ENCODE measurements at places on chromosomes 5 and 9. TPM values are rescaled to one million over a fixed set of nuclear protein-coding genes. Genes with fewer than 3 reads are reported as not detected.

- peaks cover 8% of the 10 kb centered on the region for H3K4me1 ChIP-seq
- no peaks in the 10 kb centered on the region for H3K36me3 ChIP-seq
- no peaks in the 10 kb centered on the region for H3K27me3 ChIP-seq
- DNase-seq = no peak
- H3K4me3 ChIP-seq = no peak overlapping the region
Measured at GRCh38 chr9:132948482-132949050, 4.2 kb upstream of the TSC1 start.

DNA sequence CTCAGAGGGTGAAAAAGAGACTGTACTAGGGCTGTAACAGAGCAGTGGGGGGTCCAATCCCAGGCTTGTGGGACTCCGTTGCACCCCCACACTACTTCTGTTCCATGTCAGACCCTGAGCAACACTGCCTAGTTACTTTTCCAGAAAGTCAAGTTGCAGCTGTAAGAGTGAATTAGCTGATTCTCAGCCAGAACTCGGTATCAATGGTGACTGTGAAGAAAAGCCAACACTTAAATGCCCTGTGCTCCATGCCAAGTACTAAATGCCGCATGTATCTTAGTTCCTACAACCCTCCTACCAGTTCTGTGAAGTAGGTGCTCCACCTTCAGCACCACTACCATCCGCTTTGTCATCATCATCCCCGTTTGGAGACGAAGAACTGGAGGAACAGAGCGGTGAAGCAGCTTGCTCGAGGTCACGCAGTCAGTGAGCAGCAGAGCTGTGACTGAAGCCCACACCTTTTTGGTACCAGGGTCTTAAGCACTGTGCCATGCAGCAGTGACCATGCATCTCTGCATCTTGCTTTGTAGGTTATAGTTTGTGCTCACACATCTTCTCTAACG, 64.3 kb downstream of the NSG2 start:
- H3K36me3 ChIP-seq = no peaks in the 10 kb centered on the region
- no peak for DNase-seq
- H3K4me3 ChIP-seq = no peak overlapping the region
- peaks cover 7% of the 10 kb centered on the region for H3K27me3 ChIP-seq

GRCh38 chr5:6326776-6327175, 51.6 kb downstream of the MED10 start:
- H3K4me1 ChIP-seq = no peaks in the 10 kb centered on the region
- no peak for DNase-seq
- no peaks in the 10 kb centered on the region for H3K27me3 ChIP-seq
- H3K27ac ChIP-seq = no peak overlapping the region

DNA sequence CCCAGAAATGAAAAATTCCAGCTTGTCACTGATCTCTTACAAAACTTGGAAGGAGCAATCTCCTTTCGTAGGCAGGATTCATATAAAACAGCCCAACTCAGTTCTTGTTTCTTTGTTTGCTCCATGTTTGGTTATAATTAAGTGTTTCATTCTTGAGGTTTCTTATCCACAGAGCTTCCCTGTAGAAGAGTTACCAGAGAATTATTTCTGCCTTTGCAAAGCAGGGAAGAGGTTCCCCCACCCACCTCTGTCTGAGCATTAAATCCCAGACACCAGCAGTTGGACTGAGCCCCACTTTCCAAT, 34.1 kb upstream of the RAI14 start:
- H3K27me3 ChIP-seq = no peaks in the 10 kb centered on the region
- H3K4me3 ChIP-seq = no peak overlapping the region
- no peaks in the 10 kb centered on the region for H3K36me3 ChIP-seq
- H3K27ac ChIP-seq = peak overlapping the region; percentile 10

DNA sequence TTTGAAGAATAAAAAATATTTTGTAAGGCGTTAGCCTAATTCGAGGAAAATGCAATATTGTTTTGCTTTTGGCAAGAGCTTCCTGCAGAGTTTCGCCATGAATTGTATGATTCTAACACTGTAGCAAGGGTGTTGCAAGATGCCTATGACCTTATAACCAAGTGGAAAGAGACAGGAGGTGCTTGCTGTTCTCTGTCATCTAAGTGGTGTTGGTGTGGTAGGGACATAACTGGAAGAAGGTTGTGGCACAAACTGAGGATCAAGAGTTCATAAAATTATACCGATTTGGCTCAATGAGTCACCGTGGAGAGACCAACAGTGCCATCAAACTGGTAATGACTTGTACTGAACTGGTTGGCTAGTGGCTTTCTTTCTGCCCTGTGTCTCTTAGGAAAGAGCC, 6.3 kb downstream of the STC2 start:
- H3K27me3 ChIP-seq = peaks cover 38% of the 10 kb centered on the region
- DNase-seq = no peak
- peaks cover 5% of the 10 kb centered on the region for H3K36me3 ChIP-seq
- peaks cover 48% of the 10 kb centered on the region for H3K4me1 ChIP-seq
- H3K4me3 ChIP-seq = no peak overlapping the region

GRCh38 chr5:132746954-132747615, at the start of gene CCNI2:
TSS of gene CCNI2 (plus strand) at chr5:132747426. CDS start at chr5:132747496, 70 bp downstream.
- H3K27me3 ChIP-seq = peaks cover 16% of the 10 kb centered on the region
- peak within 1 kb of the TSS; percentile 56 for H3K4me3 ChIP-seq
- peak; percentile 57 for DNase-seq
- H3K27ac ChIP-seq = peak within 1 kb of the TSS; percentile 48
- peaks cover 8% of the 10 kb centered on the region for H3K36me3 ChIP-seq
- H3K4me1 ChIP-seq = peaks cover 9% of the 10 kb centered on the region

DNA sequence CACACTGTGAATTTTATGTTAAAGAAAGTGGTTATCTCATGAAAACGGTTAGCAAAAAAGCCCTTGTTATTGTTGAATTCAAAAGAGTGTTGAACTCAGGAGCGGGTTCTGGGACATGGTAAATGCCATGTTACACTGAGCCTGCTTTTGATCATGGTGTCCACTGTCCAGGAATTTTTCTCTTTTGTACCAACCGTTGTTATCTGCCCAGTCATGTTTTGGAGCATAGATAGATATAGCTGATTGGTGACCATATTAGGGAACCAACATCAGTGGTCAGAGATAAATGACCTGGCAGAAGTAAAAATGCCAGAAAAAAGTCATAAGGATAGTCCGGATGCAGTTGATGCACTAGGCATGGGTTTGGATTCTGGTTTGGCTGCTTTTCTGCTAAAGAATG, 29.3 kb downstream of the DOCK2 start:
- H3K36me3 ChIP-seq = no peaks in the 10 kb centered on the region
- DNase-seq = no peak
- H3K27ac ChIP-seq = no peak overlapping the region
- no peaks in the 10 kb centered on the region for H3K27me3 ChIP-seq
- no peak overlapping the region for H3K4me3 ChIP-seq
- no peaks in the 10 kb centered on the region for H3K4me1 ChIP-seq

GRCh38 chr9:114968671-114969070, 38.3 kb upstream of the TNFSF8 start:
- H3K36me3 ChIP-seq = no peaks in the 10 kb centered on the region
- H3K27ac ChIP-seq = no peak overlapping the region
- H3K4me1 ChIP-seq = no peaks in the 10 kb centered on the region
- no peaks in the 10 kb centered on the region for H3K27me3 ChIP-seq
- DNase-seq = no peak

DNA sequence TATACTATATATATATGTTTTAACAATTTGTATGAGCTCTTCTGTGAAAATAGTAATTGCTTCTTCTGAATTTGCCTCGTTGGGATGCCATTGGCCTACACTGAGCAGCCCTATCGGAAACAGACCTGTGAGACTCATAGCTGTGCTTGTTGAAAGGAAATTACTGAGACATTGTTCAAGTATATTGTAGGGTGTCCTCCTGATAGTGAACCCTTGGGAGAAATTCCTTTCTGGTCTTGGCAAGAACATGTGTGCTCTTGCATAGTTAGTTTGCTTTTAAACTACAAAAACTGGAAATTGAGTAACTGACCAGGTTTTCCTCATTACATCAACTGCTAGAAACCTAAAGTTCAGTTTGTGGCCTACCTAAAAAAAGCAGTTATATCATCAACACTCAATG, 160.9 kb downstream of the LURAP1L start:
- no peak overlapping the region for H3K27ac ChIP-seq
- no peaks in the 10 kb centered on the region for H3K4me1 ChIP-seq
- no peak overlapping the region for H3K4me3 ChIP-seq
- H3K36me3 ChIP-seq = no peaks in the 10 kb centered on the region
- H3K27me3 ChIP-seq = no peaks in the 10 kb centered on the region

- DNase-seq = no peak
- H3K27ac ChIP-seq = no peak overlapping the region
- no peaks in the 10 kb centered on the region for H3K36me3 ChIP-seq
- no peaks in the 10 kb centered on the region for H3K27me3 ChIP-seq
Measured at GRCh38 chr5:11785771-11786352, 118.4 kb downstream of the CTNND2 start.

DNA sequence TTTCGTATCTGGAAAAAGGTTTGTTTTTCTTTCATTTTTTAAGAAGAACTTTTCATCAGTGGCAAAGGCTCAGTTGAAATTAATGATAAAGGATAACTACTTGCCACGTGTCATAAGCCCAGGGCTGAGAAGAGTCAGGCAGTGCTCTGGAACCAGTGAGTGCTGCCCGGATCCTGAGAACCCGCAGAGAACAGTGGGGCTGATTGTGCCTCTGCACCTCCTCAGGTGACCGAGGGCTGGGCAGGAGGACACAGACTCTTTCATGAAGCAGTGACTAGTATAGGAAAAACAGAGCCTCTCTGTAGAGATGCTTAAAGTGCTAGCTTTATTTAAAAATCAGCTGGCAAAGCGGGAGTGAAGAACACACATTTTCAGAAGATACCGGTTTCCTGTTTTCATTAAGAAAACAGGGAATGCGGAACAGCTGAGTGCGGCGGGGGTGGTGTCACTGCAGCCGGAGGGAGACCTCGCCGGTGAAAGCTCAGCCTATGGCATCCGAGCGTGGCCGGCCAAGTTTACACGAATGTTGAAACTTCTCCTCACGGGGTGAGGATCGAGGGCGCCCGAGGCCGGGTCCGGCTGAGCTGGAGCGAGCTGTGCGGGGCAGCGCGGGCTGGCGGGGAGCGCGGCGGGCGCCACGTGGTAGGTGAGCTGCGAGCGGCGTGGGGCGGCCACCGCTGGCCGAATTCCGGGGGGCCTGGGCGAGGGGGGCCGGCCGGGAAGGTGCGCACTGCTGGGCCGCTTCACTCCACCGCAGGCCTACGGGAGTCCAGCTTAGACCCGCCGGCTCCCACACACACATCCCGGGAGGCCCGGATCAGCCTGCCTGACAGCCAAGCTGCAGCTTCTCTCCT, 134.7 kb upstream of the DMRT1 start:
- peaks cover 12% of the 10 kb centered on the region for H3K36me3 ChIP-seq
- peak; percentile 80 for DNase-seq
- H3K4me1 ChIP-seq = peaks cover 35% of the 10 kb centered on the region
- H3K27ac ChIP-seq = peak overlapping the region; percentile 68
- peak overlapping the region; percentile 61 for H3K4me3 ChIP-seq
- no peaks in the 10 kb centered on the region for H3K27me3 ChIP-seq

Gene EPB41L4A
- total RNA-seq = 44.8 TPM

All from lower lobe of right lung (tissue), 2 donors.